ENCODE measurements at places on chromosomes 11 and 22.

- DNase-seq, result no peak
These were observed 58.5 kb downstream of the SMCO4 start for GRCh38 chr11:93484716-93485115.

DNA sequence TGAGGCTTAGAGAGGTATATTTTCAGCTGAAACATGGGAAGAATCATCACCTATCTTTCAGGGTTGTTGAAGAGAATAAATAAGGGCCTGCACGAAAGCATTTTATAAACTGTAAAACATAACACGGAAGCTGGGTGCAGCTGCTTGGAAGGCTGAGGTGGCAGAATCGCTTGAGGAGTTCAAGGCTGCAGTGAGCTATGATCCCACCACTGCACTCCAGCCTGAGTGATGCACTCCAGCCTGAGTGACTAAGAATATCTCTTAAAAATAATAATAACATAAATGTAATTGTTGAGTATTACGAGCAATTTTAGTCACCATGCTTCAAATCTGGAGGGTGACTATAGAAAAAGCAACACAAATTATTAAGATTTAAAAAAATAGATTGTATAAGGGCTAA, 16.3 kb downstream of the RBFOX2 start:
- no peak for DNase-seq

DNA sequence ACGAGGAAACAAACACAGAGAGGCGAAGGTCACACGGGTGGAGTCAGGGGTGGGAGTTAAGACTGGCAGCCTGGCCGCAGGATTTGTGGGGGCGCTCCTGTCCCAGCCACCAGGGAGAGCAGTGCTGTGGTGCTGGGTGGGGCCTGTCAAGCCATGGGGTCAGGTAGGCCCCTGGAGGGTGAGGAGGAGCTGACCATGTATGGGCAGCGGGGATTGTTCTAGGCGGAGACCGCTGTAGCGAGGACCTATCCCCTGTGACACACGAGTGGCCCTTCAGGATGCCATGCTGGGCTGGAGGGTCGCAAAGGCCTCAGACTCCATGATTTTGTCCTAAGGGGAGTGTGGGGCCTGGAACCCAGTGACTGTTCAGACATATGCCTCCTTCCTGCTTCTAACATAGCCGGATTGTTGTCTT, 1.6 kb upstream of the RPS19BP1 start:
- no peak for DNase-seq

DNA sequence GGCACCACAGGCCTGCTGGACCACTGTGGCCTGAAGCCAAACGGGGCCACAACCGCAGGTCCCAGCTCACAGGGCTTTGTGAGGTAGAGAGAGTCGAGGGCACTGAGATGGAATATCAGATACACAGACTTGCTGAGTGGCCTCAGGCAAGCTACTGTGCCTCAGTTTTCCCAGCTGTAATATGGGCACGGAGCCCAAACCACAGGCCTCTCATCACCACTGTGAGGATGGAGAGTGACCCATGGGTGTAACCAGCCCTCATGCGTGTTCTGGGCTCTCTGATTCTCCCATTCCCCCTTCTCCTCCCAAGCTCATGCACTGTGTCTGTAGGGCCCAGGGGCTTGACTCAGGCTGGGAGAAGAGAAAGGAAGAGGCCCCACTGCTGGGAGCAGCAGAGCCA, 4.2 kb downstream of the UNC93B1 start:
- no peak for DNase-seq

GRCh38 chr22:45535290-45535689, 32.6 kb downstream of the FBLN1 start:
- DNase-seq, result no peak

GRCh38 chr11:65309006-65309405, 5.7 kb upstream of the CDC42EP2 start:
- no peak for DNase-seq

- DNase-seq, result no peak
These were observed 46.7 kb downstream of the TSPAN18 start for GRCh38 chr11:44773351-44773965.

DNA sequence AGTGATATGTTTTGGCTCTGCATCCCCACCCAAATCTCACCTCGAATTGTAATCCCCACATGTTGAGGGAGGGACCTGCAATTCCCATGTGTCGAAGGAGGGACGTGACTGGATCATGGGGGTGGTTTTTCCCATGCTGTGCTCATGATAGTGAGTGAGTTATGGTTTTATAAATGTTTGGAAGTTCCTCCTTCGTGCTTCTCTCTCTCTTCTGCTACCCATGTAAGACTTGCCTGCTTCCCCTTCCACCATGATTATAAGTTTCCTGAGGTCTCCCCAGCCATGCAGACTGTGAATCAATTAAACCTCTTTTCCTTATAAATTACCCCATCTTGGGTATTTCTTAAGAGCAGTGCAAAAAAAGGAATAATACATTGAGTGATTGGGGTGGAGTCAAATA, 7.3 kb upstream of the CEP295 start:
- DNase-seq, result no peak

- DNase-seq, result no peak
These were observed 738.6 kb downstream of the BRD1 start for GRCh38 chr22:49088801-49089791.

DNA sequence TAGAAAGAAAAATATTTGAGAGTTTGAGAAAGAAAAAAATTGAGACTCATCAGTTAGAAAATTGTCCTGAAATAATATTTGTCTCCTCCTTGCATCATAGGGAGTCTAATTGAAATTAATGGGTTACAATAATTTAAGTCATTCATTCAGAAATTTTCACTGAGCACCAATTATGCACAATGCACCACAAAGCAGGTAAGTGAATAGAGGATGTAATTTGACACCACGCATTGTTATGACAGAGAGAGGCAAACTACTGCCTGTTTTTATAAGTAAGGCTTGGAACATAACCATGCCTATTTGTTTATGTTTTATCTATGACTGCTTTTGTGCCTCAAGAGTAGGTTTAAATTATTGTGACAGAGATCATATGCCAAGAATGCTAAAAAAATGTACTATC, 537.9 kb upstream of the FAT3 start:
- DNase-seq, result no peak

GRCh38 chr22:22154040-22154439, 90.5 kb upstream of the VPREB1 start:
- no peak for DNase-seq

GRCh38 chr22:25061605-25062376, 109.3 kb downstream of the KIAA1671 start:
- DNase-seq, result no peak

DNA sequence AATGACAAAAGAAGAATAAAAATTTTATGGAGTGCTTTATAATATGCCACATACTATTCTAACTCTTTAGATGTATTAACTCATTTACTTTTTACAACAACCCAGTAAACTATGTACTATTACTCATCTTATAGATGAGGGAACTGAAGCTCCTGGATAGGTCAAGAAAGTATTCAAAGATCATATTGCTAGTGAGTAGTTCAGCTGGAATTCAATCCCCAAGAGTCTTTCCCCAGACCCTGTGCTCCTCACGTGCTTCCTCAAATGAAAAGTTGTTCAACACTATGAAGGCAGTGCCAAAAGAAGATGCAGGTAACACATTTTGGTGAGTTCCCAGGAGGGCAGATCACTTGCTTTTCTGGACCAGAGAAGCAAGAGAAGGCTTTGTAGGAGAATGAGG, 46.8 kb downstream of the BTG4 start:
- no peak for DNase-seq

DNA sequence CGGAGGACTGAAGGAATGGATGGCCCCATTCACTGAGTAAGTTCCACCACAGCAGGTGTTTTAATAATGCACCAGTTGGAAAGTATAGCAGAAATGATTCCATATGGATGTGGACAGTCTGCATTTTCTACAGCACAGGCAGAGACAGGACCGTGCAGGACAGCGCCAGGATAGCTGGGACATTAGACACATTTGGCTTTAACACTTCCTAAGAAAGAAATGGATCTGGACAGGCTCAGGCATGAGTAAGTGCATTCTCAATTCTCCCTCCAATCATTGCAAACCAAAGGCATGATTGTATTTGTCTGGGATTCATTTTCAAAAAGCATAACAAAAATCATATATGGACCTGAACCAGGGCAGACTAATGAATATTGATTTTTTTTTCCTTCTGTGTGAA, 233.0 kb upstream of the POU2AF2 start:
- DNase-seq, result no peak

- no peak for DNase-seq
These were observed 11.4 kb downstream of the MOGAT2 start for GRCh38 chr11:75728992-75729391.

- peak; percentile 75 for DNase-seq
These were observed 98.8 kb downstream of the MED15 start for GRCh38 chr22:20606041-20606783.

DNA sequence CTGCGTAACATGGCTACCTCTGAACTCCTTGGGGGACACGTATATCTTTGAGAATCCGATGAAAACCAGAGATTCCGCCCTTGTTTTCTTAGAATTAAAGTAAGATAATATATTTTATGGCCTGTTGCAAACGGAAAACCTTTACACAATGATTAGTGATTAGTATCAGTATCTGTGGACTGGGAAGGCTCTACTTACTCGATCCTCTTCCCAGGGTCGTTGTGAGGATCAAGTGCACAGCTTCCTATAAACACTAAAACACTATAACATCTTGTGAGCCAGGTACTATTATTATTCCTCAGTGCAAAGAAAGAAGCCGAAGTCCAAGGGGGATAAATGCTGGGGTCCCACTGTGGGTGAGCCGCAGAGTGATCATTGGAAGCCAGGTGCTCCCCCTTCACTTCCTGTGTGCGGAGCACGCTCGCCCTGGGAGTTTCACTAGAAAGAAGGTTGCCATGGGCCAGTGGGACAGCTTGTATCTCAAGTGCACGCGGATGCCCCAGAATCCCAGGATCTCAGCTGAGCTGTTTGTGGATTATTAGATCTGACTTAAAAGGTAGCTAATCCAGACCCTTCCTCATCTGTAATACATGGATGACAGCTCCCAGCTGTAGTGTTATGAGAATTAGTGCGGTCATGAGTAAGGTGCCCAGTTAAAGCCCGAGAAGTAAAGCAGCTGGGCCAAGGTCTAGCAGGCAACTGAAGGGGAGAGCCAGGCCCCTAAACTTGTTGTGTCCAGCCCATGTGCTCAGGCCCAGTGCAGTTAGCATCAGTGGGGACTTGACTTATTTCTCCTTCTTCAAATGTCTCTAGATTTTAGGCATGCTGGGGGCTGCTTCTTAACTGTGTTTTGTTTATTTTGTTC, 839 bp downstream of the CBY1 start:
- peak; percentile 34 for DNase-seq

DNA sequence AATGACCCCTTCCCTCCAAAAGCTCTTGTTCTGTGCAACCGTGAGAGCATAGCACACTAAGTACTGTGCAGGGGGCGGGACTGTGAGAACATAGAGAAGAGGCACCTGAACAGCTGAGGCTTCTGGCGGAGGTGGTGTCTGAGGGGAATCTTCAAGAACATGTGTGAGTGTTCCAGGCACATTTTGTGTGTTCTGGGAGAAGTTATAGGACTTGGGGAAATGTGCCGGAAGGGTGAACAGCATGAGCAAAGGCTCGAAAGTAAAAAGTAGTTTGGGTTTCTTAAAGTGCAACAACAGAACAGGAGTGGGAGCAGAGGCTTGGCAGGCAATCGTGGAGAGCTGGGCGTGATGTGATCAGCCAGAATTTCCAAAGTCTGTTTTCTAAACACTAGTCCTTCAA, 12.4 kb upstream of the SYN3 start:
- no peak for DNase-seq
